ENCODE measurements at places on chromosomes 1 and 21.

DNA sequence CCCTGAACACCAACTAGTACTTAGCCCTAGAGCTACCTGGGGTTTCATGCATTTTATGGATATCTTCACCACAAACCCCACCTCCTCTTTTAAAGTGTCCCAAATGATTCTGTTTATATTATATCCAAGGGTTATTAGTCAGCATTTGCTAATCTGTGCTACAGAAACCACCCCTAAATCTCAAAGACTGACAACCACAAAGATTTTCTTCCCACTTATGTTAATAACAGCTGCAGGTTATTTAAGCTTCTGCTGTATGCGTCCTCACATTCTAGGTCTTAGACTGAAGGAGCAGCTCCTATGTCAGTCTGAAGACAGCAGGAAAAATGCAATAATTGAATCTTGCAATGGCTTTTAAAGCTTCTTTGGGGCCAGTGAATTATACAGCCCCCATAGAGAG is 11.2 kb upstream of the PHC2 start:
- no peak for DNase-seq

DNA sequence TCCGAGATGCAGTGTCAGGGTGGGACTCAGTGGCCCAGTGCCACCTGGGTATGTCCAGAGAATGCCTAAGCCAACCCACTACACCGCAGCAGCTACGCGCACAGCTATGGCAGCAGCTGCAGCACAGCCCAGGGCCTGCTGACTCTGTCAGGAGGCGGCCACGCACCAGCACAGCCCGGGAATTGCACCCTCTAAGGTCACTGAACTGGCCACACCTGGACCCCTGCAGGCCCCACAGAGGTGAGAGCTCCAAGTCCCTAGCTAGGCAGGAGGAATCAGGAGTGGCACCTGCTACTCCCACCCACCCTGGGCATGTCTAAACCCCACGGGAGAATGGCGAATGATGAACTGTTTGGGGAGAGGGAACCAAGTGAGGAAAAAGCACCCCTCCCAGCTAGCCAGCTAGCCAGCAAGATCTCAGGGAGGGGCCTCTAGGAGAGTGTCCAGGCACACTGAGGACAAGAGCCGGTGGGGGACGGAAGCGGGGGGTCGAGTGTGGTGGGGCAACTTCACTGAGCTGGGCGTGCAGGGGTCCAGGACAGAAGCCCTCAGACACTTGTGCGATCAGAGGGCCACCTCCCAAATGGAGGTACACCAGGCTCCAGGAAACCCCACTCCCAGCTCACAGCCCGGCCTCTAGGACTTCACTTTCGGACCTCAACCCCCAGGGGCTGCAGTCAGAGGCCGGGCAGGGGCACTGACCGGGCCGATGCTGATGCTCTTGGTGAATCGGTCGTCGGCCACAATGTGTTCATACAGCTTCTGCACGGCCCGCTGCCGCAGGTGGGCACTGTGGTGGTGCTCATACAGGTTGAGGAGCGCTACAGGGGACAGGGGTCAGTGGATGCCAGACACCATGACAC is 13.9 kb downstream of the LSS start:
- no peak for DNase-seq

- DNase-seq = no peak
These were observed 216.1 kb downstream of the USH2A start for GRCh38 chr1:216207154-216207553.

GRCh38 chr1:111571239-111571638 is 48.4 kb upstream of the RAP1A start:
- no peak for DNase-seq

DNA sequence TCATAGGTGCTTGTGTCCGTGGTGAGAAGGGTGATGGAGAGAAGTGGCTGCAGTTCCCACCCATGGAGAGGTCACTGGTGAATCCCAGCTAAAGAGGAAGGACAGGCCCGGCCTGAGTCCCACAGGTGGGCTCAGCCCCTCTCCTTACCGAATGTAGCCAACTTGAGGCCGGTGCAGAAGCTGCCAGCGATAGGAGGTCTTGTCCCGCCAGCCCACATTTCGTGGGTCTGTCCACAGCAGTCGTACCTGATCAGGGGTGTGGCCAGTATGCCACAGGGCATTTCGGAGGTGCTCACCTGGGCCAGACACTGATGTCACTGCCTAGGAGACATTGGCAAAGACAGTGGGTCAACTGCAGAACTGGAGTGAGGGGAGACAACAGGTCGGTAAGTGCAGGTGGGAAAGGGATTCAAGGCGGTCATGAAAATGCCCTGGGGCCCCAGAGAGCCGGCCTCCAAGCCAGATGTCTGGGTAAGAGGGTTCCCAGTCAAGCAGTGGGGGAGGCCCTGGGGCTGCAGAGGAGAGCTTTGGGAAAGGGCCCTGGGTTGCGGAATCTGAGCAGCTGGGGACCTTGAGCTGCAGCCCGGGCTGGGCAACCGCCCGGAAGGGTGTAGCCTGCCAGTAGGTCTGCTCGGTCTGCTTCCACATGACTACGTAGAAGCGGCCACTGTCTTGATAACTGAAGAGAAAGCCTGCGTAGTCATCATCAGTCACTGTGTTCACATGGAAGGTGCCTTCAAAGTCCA is 10.6 kb downstream of the THBS3 start:
- DNase-seq = no peak

- DNase-seq = no peak
These were observed 54.5 kb downstream of the PTPRC start for GRCh38 chr1:198693321-198693720.

- no peak for DNase-seq
These were observed 13.8 kb upstream of the PHLDA3 start for GRCh38 chr1:201482755-201483154.

GRCh38 chr1:93004566-93005251 is 43.4 kb upstream of the DIPK1A start:
- DNase-seq = no peak

GRCh38 chr1:65105596-65105995 is 42.4 kb upstream of the AK4 start:
- DNase-seq = no peak

- no peak for DNase-seq
These were observed 125.9 kb downstream of the RGS21 start for GRCh38 chr1:192442736-192443135.

DNA sequence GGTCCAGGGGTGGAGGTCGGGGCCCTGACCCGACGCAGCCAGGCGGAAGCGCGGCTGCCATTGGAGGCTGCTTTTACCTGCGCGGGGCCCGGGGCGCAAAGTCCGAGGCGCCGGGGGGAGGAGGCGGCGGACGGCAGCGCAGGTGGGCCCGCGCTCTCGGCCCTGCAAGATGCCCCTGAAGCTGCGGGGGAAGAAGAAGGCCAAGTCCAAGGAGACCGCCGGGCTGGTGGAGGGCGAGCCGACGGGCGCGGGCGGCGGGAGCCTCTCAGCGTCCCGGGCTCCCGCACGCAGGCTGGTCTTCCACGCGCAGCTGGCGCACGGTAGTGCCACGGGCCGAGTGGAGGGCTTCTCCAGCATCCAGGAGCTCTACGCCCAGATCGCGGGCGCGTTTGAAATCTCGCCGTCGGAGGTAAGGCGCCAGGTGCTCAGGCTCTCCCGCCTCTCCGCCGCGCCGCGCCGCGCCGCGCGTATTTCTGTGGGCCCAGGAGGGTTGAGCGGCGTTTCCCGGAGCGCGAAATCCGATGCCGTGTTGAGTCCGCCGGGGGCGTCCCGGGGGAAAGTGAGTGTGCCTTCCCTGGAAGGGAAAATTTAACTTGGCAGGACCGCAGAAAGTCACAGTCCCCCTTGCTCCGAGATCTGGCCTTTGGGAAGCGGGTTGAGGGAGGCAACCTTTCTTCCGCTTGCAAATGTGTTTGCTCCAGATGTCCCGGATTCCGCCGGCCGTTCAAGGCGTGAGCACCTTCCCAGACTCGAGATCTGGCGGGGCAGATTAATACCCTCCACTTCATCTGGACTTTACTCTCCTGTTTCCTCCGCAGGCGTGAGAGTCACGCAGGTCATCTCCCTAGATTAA is at the start of gene GIPC2:
Gene GIPC2, plus strand, starts transcription at position 41 of the 853 bp plus-strand sequence. Its CDS starts 129 bp downstream, at position 170.
- no peak for DNase-seq

DNA sequence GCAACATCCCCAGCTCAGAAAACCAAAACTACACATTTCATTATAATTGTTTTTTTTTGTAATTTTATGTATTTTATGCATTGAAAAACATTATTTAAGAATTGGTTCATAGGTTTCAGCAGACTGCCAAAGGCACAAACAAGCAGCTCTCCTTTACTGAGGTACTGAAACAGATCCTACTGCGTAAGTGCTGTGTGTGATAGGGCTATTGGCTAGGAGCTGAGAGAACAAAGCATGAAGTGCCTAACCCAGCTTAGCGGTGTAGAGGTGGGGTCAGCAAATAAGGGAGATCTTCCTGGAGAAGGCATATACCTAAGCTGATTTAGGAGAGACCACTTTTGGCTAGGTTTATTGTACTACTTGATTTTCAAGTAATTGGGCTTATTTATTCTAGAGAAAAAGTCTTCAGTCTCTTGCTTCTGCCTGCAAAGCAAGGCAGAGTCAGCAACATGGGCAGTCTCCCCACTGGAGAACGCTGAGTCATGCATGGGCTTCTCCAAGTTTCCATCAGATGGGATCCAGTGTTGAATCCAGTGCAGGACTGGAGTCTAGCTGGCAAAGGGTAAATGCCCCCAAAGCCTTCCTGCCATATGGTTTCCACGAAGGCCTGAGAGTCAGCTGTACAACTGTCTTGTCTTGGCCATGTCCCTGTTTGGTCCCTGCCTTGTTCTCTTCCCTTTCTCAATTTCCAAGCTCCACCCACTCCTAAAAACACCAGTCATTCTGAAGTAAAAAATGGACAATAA is 18.0 kb upstream of the YTHDF2 start:
- DNase-seq = no peak

DNA sequence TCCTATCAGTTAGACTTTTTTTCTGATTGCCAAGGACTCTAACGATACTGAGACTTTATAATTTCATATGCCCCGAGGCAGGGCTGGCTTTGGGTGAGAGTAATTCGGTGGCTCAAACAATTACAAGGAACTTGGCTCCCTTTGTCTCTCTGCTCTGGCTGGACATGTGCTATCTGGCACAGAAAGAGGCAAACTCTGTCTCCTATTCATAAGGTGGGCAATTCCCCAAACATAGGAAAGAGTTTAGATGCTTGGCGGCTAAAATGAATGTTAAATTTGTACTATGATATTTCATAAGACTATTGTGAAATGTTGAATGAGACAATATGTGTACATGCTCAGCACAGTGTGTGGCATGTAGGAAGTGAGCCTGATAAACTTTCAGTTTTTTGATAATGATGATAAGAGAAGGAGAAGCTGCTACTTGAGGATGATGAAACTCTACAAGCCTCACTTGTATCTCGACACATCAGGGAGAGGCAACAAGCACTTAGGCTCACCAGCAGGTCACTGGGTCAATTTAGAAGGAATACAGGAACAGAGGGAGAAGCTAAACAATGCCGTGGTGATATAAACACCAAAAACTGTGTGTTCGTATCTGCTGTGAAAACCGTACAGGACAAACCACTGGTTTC is 12.6 kb upstream of the NTPCR start:
- DNase-seq = peak; percentile 55

- DNase-seq = no peak
These were observed 26.4 kb downstream of the HENMT1 start for GRCh38 chr1:108634521-108634920.

- DNase-seq = no peak
These were observed 2.3 kb upstream of the NENF start for GRCh38 chr1:212430416-212430815.
